ENCODE measurements at places on chromosomes 3 and 15.

GRCh38 chr3:121111914-121112612 lies 204.1 kb downstream of the STXBP5L start:
- DNase-seq: no peak

GRCh38 chr15:65530318-65531111 lies at the start of gene HACD3:
TSS of gene HACD3 (plus strand) at chr15:65530463. CDS start at chr15:65530632, 169 bp downstream.
- DNase-seq: peak; percentile 93

- no peak for DNase-seq
Observed at GRCh38 chr3:124602980-124603627, 127.1 kb upstream of the UMPS start.

GRCh38 chr3:194137008-194137505 lies 1.1 kb downstream of the HES1 start:
- DNase-seq: no peak

- DNase-seq: no peak
Observed at GRCh38 chr3:43046583-43046982, 59.3 kb downstream of the POMGNT2 start.

DNA sequence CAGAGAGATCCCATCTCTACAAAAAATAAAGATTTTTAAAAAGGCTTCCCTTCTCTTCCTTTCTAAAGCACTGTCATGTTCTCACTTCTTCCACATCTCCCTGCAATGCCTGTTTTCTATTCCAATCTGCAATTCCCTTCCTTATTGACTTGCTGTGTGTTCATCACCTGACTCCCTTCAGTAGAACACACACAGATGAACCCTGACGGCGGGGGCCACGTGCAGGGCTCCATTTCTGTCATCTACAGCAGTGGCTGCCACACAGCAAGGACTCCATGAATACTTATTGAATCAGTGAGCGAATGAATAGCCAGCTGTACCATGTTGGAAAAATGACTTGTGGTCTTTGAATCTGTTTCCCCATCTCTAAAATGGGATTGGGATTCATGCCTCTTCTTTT lies 26.1 kb downstream of the BHLHE40 start:
- no peak for DNase-seq

GRCh38 chr3:141949399-141949798 lies 73.0 kb downstream of the ATP1B3 start:
- no peak for DNase-seq

GRCh38 chr3:183782576-183783276 lies 42.7 kb downstream of the MAP6D1 start:
- DNase-seq: no peak

- DNase-seq: no peak
Observed at GRCh38 chr3:169260296-169260695, 403.2 kb downstream of the MECOM start.

DNA sequence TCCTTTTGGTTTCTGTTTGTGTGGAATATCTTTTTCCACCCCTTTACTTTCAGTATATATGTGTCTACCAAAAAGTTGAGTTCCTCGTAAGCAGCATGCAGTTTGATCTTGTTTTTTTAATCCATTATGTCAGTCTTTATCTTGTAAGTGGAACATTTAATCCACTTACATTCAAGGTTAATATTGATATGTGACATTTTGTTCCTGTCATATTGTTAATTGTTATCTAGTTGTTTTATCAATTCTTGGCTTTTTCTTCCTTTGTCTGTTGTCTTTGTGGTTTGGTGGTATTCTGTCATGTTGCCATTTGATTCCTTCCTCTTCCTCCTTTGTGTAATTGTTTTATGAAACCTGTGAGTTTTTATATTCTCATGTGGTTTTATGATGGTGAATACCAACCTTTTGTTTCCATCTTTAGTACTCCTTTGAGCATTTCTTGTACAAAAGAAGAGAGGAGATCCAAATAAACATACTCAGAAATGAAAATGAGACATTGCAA lies 43.4 kb upstream of the XCR1 start:
- no peak for DNase-seq

GRCh38 chr3:117404141-117404540 lies 694.6 kb downstream of the TUSC7 start:
- no peak for DNase-seq

GRCh38 chr15:68235022-68235421 lies 5.5 kb upstream of the CLN6 start:
- no peak for DNase-seq

GRCh38 chr3:177932750-177933660 lies 603.2 kb upstream of the KCNMB2 start:
- DNase-seq: no peak

DNA sequence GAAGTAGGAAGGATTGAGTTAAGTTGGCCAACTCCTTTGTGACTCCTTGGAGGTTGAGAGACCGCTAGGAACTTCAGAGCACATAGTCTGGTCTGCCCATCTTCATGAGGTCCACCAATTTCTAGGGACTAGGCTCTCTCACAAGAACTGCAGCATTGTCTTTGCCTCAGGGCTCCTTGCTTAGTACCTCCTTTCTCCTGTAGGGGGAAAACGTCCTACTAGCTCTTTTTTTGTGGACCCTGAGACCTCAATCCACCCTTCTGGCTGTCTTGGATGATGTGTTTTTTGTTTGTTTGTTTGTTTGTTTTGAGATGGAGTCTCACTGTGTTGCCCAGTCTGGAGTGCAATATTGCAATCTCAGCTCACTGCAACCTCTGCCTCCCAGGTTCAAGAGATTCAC lies 21.6 kb downstream of the REC114 start:
- DNase-seq: no peak

DNA sequence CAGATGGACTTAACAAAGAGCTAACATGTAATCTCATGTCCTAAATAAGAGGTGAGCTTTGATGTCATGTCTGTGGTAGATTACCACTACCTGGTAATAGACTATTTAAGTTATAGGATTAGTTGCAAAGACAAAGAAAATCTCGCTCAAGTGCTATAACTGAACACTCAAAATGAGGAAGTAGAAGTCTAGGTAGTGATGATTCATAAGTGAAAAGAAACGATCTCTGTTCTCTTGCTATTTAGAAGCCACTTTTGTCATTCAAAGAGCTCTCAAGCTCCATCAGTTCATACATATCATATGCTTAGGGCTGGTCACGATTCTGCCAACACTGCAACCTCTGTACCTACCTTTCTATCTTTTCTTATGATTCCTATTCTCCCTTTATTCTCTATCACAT lies 110.9 kb downstream of the EDEM1 start:
- DNase-seq: no peak

DNA sequence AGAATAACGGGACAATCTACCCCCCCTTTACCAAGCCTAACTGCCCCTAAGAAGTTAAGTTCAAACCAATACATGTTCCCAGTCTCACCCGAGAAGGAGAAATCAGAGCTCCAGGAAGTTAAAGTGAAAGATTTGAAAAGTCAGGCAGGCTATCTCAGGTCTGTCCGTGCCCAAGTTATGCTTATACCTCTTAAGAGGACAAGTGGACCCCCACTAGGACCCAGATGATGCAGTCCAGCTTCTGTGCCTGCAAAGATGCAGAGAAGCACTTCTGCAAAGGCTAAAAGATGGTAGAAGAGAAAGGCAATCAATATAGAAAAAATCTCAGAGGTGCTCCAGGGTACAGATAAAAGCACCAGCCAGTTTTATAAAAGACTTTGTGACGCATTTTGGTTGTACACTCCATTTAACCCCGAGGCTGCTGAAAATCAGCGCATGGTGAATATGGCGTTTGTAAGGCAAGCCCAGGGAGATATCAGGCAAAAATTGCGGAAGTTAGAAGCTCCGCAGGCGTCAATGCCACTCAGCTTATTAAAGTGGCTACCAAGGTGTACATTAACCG lies 9.8 kb upstream of the SLC9C1 start:
- DNase-seq: no peak

- DNase-seq: no peak
Observed at GRCh38 chr15:58362262-58362922, 69.4 kb upstream of the LIPC start.

GRCh38 chr3:134904241-134904771 lies 109.2 kb downstream of the EPHB1 start:
- DNase-seq: peak; percentile 20

DNA sequence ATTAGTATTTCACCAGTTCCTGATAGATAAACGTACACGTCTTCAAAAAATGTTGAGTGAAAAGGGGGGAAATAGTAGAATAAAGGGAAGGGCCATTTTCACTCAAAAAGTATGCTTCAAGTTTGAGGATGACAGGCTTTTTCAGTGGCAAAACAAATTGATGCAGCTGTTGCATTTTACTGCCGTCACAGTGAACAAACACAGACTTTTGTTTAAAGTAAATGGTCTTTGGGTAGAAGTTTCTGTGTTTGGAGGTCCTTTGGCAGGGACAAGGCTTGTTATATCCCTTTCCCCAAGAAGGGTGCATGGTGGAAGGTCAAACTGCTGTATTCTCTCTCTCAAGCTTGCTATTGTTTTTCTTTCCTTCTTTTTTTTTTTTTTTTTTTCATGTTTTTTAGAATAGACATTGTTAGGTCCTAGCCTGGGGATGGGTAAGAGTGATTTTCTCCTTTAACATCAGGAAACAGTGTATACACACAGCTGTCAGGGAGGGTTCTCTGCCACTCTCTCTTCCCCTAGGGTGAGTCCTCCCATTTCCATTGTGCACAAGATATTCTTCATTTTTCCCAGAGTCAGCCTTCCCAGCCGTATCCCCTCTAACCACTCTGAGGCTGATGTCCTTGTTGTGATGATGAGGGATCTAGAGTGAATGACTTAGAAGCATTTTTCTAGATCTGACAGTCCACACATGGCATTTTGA lies 6.6 kb upstream of the SUCNR1 start:
- no peak for DNase-seq

- no peak for DNase-seq
Observed at GRCh38 chr3:79285871-79286270, 481.9 kb downstream of the ROBO1 start.

All from activated T-cell treated with anti-CD3 and anti-CD28 coated beads for 48 hours (primary cell).